ENCODE measurements at places on chromosomes 6 and 20.

GRCh38 chr20:37895166-37895565 is 7.8 kb upstream of the VSTM2L start:
- DNase-seq: no peak

- no peak for DNase-seq
Measured at GRCh38 chr6:144715344-144715743, 430.2 kb downstream of the UTRN start.

DNA sequence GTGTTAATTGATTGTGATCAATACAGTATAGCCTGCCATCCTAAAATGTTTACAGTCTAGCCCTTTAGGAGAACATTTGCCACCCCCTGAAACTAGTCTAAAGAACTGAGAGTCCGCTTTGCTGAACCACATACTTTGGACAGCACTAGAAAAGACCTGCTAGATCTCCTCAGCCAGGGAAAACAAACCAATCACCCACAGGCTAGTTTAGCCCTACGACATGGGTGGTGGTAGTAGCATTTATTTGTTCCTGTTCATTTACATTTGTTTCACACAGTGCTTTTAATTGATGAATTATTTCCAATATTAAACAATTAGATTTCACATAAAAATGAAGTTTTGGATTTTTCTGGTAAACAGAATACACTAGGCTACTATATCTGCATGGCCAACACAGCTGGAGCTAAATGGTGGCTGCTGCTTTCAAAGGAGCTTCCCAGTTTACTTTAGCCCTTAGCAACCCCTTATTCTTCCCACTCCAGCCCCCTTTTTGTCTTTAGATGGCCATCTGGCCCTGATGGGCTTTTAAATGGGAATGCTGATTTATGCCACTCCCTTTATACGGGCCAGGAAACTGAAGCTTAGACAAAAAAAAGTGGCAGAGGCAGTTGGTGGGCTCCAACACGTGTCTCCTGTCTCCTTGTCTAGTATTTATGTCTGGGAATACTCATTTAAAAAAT is 72.4 kb downstream of the ADGRG6 start:
- DNase-seq: no peak

DNA sequence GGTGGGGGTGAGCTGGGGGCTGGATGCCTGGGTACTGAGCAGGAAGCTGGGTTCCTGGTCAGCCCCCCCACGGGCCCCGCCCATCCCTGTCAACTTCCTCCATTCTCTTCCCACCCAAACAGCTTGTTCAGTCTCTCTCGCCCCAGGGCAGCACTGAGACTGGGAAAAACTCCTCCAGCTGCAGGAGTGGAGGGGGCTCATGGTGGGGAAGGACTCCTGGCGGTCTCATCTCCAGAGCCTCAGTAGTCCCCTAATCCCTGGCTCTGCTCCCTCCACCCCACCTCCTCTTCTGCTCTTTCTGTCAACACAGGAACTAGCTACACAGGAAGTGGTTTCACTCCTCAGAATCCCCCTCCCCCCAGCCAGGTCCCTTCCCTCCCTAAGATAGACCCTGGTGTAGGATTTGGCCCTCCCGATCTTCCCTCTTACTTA is at the start of gene GPSM3:
TSS of gene GPSM3 (minus strand) at position 36 of the 432 bp plus-strand sequence. CDS start 130 bp downstream, outside the sequence.
- peak; percentile 83 for DNase-seq

DNA sequence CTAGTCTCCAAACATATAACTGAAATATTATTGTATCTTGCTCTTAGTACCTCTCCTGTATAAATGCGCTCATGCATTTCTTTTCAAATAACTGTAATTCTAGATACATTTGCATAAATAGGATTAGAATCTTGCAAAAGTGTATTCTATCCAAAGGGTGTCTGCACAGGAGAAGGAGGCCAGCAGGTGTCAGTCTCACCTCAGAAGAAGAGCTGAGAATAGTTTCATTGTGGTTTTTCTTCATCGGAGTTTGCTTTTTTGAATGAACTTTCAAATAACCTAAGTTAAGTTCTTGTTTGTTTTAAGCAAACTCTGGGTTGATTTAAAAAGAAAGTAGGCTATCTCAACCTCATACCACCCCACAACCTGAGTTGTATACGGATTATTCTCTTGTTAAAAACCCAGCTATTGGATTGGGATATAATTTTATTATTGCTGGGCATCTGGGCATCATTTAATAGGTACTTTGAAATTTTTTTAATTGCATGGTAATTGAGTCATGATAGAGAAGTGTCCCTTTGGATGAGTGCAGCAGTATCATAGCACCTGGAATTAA is 125.0 kb upstream of the MLIP start:
- DNase-seq: no peak

GRCh38 chr6:82775361-82775760 is 290.3 kb downstream of the UBE3D start:
- no peak for DNase-seq

DNA sequence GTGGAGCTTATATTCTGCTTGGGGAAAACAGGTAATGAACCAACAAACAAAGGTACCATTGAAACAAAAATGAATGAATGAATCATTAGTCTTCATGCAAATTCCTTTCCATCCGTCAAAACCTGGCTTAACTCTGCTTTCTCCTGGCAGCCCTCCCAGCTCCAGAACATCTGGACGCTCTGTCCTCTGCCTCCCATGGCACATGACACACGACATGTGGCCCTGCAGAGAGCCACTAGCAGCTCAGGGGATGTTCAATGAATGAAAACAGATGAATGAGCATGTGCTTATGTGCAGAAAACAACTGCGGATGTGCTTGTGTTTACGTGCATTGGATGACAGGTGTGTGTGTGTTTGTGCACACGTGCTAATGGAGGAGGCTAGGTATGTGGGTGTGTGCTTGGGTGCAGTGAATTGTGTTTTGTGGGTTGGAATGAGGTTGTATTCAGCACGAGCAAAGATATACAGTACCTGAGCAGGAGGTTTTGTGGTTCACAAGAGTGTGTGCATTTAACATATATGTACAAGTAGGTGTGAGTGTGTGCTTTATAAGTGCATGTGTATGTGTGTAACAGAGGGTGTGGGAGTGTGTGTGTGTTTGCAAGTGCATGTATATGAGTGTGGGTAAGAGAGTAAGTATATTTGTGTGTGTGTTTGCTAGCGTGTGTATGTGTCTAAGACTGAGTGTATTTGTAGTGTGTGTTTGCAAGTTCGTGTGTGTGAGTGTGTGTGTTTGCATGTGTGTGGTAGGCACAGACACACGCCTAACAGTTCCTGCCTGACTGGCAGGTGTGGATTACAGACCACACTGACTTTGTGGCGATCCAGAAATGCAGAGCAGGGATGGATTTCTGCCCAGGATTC is 374.1 kb upstream of the SULF2 start:
- DNase-seq: no peak

DNA sequence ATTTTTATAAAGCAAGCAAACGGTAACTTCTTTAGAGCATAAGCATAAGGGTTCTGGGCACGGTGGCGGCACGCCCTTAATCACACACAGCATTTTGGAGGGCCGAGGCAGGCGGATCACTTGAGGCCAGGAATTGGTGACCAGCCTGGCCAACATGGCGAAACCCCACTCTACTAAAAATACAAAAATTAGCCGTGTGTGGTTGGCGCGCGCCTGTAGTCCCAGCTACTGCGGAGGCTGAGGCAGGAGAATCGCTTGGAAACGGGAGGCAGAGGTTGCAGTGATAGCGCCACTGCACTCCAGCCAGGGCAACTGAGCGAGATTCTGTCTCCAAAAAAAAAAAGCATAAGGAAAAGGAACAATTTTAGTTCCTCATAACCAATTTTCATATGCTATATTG is 2.6 kb downstream of the SENP6 start:
- no peak for DNase-seq

DNA sequence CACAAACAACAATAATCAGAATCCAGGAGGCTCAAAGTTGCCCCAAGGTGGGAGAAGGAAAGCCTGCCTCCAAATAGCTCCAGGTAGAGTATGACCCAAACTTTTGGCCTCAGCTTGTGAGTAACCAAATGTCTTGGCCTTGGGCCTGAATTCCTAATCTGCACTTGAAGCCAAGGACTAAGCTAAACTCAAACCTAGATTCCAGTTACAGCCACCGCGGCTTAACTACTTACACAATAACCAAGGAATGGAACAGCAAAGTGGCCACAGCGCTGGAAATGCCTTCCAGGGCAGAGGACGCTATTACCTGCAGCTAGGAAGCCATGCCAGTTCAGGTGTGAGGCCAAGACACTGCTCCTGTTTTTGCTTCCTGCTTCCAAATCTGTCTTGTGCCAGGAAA is 4.6 kb downstream of the NINL start:
- DNase-seq: no peak

DNA sequence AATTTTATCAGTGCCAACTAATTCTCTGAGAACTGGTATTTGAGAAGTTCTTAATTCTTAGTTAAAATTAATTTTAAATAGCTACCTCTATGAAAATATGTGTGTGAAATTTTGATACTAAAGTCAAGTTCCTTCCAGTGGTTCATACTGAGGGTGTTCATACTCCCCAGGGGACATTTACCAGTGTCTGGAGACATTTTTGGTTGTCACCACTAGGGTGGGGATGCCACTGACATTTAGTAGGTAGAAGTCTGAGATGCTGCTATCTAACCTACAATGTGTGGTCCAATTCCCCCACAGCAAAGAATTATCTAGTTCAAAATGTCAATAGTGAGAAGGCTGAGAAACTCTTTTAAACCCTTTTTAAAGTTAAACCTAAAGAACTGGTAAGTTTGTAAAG is 463.8 kb downstream of the ADGRB3 start:
- no peak for DNase-seq

- DNase-seq: peak; percentile 65
Measured at GRCh38 chr6:138007014-138007472, 100.2 kb downstream of the PERP start.

DNA sequence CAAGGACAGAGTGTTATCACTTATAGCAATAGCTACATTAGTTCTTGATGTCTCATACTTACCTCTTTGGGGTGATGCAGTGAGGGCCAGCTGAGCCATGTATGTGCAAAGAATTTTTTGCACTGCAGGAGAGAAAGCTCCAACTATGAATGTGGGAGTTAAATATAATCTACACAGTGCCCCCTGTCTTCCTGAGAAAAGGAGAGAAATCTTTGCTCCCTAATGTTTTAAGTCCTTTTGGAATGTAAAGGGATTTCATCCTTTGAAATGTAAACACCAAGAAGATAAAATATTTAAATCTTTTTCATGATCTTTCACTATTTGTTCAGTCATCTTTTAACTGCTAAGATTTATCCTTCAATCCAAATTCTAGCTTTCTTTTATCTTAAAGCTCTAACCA is 822.1 kb downstream of the TENT5A start:
- DNase-seq: no peak

- no peak for DNase-seq
Measured at GRCh38 chr6:143676437-143677045, 1.2 kb upstream of the PHACTR2 start.

DNA sequence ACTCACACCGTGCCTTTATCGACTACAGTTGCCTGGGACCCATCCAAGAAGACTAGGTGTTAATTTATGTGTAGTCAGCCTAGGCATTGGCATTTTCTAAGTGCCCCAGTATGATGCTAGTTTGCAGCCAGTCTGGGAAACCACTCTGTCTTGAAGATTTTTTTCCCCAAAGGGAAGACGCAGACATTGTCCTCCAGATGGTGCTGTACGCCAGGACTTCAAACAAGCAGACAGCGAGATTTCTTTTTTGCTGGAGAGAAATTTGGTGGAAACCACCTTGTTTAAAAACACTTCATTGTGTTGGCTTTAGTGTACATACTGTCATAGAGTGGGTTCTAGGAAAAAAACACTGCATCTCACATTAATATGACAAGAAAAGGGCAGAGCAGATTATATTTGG is 30.0 kb downstream of the ALDH5A1 start:
- no peak for DNase-seq

DNA sequence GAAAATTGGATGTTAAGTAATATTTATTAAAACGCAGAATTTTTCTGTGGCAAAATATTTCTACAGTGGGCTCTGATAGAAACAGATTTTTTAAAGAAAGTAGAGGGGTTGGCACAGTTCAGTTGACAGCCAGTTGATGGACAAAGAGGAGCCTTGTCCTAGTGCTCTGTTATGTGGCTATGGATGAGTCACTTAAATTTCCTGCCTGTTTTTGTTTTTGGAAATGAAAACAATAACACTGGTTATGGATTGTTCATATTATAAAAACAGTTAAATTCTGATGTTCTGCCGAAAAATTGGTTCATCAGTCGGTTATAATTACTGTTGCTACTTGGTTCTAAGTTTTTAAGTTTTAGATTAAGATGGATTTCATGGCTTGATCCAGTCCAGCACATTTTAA is 42.8 kb downstream of the MYO6 start:
- DNase-seq: no peak

GRCh38 chr6:70520575-70520974 is 46.2 kb upstream of the SDHAF4 start:
- no peak for DNase-seq

- DNase-seq: no peak
Measured at GRCh38 chr6:16092140-16092539, 36.7 kb upstream of the MYLIP start.

DNA sequence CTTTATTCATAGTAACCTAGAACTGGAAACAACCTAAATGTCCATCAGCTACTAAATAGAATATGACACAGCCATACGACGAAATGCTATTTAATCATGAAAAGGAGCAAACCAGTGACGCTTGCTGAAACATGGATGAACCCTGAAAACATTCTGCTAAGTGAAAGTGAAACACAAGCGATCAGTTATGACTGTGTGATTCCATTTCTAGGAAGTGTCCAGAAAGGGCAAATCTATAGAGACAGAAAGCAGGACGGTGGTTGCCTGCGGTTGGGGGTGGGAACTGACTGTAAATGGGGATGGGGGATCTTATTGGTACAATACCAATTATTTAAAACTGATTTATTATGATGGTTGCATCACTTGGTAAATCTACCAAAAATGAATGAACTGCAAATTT is 126.8 kb downstream of the IPCEF1 start:
- DNase-seq: peak; percentile 86

DNA sequence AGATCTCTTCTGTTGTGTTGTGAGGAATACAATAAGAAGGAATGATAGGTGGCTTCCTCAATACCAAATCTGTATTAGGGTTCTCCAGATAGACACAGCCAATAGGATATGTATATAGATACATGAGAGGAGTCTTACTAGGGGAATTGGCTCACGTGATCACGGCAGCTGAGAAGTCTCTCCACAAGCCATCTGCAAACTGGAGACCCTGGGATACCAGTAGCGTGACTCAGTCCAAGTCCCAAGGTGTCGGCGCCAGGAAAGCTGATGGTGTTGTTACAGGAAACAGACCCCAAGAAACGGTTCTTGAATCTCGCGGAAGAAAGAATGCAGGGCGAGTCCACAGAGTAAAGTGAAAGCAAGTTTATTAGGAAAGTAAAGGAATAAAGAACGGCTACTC is 61.4 kb downstream of the SYTL3 start:
- no peak for DNase-seq

- DNase-seq: no peak
Measured at GRCh38 chr6:144361016-144361415, 75.9 kb downstream of the UTRN start.

- peak; percentile 94 for DNase-seq
Measured at GRCh38 chr6:158853072-158853879, 34.1 kb upstream of the EZR start.

DNA sequence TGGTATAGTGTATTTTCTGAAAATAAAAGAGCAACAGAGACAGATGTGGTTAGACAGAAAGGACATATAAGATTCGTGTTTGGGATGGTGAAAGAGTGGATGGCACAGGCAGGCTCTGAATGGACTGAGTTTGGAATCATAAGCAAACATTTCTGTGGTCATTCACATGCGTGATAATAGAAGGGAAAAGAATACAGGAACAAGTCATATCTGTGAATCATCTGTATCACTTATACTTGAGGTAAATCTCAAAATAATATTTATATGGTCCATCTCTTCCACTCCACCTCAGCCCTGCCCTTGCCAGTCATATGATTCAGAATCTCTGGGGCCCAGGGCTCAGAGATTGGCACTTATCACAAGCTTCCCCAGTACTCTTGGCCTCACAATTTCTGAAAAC is 535.1 kb downstream of the BCKDHB start:
- no peak for DNase-seq

GRCh38 chr20:20525756-20526155 is 157.9 kb downstream of the INSM1 start:
- no peak for DNase-seq

All from activated effector memory CD4-positive, alpha-beta T cell treated with anti-CD3 and anti-CD28 coated beads, Interleukin-2, amount 50 U/mL, for 16 hours (primary cell).